ENCODE measurements at places on chromosomes 3 and 15. TPM values are rescaled to one million over a fixed set of nuclear protein-coding genes. Genes with fewer than 3 reads are reported as not detected.

Gene GP9
- not detected for total RNA-seq

Gene GOLGA6L10
- total RNA-seq = 3.9 TPM

Gene MAP1A
- total RNA-seq = 2.1 TPM

Gene SCAMP2
- 67.3 TPM for total RNA-seq

Gene CLDN16
- not detected for total RNA-seq

Gene FBXL22
- total RNA-seq = not detected

Gene IL12A
- 1.5 TPM for total RNA-seq

Data from endothelial cell of umbilical vein (primary cell).